ENCODE measurements at places on chromosomes 2 and 18.

GRCh38 chr2:225064362-225064761 is 22.1 kb upstream of the DOCK10 start:
- DNase-seq: no peak

- DNase-seq: no peak
These were observed 4.1 kb downstream of the CCDC195 start for GRCh38 chr2:224711859-224712665.

- no peak for DNase-seq
These were observed 510.1 kb downstream of the DCC start for GRCh38 chr18:52850031-52850560.

DNA sequence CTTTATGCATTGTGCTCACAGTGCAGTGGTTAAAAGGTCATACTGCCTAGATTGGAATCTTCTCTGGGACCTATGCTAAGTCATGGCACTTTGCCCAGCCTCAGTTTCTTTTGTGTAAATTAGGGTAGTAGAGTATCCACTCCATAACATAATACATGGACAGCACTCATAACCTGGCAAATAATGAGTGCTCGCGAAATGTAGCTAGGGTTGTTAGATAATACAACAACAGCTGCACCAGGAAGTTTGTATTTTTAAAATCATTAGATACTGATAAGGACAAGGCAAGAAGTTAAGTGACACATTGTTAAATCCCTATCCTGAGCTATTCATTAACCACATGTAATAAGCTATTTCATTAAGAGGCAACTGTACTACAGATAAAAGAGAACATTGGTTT is 13.8 kb upstream of the PLA2R1 start:
- DNase-seq: no peak

GRCh38 chr2:24181849-24182248 is 7.0 kb downstream of the FAM228A start:
- no peak for DNase-seq

GRCh38 chr2:221293949-221294742 is 278.0 kb downstream of the EPHA4 start:
- DNase-seq: no peak

DNA sequence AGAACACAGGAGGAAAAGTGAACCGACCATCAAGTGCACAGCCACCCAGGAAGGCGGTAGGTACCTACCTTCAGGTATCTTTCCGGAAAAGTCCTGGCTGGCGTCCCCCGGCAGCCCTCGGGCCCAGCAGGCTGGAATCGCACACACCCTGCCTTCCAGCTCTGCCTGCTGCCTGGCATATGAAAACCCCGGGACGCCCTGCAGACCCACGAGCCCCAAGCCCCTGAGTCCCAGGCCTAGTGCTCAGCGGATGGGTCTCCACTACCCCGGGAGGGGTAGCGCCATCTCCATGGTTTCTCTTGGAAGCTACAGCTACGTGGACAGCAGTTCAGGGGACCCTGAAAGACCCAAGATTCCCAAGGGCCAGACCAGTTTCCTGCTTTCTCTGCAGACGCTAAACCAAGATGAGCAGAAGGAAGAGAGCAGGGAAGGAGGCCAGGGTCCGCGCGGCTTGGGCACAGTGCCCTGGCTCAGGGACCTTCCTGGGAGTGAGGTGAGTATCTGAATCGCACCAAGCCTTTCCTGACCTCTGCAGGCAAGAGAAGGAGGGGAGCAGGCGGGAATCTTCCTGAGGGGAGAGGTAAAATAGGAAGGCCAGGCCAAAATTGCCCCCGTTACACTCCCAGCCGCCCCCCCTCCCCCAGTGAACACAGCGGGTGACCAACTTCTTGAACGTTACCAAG is 80.4 kb downstream of the ARHGEF4 start:
- DNase-seq: no peak

- DNase-seq: no peak
These were observed 1.3 kb downstream of the LAPTM4A start for GRCh38 chr2:20050104-20050645.

DNA sequence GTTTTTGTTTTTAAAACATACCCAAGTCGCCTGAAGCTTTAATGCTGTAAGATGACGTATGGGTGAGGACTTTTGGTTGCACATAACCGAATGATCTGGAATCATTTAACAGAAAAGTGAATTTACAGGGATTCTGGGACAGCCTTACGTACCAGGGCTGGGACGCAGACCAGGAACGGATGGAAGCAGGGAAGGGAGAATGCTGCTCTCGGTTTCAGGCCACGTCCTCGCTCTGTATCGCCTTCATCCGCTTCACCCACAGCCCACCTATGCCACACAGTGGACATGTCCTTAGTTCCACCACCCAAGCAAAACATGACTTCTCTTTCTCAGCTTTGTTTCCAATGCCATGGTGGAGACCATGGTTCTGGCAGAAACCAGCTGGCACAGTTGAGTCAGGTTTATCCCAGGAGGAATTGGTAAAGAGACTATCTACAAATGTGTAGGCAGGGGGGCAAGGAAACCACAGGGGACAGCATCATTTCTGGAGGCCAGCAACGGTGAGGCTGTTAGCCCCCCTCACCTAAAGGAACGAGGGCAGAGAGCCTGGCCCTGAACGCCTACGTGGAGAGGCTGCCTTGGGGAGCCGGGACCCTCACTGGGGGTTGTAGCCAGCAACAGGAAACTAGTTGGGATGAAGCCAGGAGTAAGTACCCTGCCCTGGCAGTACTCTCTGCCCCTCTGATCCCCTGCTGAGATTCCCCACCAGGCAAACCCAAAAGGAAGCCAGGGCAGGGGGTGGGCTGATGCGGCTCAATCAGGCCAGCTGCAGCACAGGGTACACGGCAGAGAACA is 132.5 kb downstream of the NDUFA10 start:
- no peak for DNase-seq

DNA sequence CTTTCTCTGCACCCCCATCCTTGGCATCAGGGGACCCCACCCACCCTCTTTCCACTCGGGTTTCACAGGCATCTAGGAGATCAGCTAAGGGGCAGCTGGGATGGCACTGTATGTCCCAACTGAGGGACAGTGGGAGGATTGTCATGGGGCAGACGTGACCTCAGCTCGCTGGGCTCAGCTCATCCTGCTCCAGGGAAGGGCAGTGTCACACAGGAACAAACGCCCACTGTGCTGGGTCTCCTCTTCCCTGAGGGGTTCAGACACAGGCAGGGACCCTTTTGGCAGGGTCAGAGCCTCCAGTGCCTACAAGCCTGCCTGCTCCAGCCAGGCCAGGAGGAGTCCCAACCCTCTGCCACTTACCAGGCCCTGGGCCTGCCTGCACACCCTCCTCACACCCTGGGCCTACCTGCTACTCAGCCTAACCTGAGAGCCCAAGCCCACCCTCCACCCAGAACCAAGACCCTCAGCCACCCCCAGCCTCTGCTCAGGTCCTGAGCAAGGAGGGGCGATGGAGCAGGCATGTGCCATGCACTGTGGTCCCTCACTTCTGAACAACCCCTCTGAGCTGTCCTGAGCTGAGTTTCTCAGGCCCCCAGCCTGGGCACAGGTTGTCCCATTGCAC is 68.2 kb downstream of the HS1BP3 start:
- no peak for DNase-seq

DNA sequence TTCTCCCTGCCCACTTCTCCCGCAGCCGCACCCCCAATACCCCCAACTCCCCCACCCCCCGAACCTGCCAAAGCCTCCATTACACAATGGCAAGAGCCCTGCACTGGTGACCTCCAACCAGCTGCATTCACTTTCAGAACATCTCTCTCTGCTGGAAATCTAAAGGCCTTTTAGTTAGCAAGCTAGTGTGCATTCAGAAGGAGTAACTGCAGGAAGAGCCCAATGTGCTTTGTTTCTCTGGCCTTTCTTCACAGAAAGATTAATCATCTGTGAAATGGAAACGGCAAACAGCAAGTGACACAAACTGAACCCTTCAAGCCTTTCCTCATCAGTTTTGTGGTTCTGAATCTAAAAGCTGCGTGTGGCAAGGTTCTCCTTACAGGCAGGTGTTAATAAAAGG is 124.2 kb downstream of the OLA1 start:
- no peak for DNase-seq

- DNase-seq: no peak
These were observed 462.6 kb upstream of the ZEB2 start for GRCh38 chr2:144982481-144982880.

DNA sequence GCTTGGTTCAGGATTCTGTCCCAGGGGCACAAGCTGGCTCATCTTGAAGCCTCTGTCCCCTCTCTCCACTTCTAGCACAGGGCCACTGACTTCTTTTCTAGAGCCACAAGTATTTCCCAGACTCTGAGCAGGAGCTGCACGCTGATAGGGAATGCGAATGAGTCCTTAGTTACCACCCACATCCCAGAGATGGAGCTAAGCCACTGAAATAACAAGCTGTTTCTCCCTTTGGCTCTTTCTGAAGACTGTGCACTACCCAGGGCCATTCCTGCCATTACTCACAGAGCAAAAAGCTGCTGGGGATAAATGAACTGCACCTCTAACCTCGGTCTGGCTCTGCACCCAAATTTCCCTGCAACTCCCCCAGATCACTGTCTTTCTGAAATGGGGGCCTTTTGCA is 70.6 kb downstream of the TSN start:
- no peak for DNase-seq

DNA sequence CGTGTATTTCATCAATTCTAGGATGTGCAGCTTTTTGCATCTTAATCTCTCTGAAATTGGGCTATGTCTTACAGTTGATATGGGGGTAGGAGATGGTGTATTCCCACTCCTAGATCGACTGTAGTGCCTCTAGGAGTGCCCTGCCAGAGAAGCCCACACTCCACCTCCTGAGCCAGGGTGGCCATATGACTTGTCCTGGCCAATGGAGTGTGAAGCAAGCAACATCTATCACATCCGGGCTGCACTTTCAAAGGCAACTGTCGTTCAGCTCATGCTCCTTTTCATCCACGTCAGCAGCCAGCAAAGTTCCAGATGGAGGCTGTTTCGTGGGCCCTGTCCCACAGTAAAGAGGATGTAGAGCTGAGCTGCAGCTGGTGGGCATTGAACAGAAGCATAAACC is 149.4 kb upstream of the SLC1A4 start:
- no peak for DNase-seq

DNA sequence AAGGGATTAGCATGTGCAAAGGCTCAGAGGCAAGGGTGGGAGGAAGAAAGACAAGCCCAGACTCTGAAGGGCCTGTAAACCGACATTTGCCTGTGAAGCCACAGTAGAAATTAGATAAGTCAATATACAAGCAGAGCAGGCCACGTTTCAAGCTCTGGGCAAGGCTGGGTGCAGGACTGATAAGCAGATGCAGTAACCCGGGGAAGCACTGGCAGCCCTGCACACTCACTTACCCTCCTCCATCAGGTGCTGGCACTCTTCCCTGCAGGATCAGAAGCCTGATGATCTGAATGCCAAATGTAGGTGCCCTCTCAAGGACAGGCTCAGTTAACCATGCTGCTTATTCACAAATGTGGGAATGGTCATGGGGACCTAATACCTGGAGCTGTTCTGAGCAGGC is 46.3 kb upstream of the RAB12 start:
- no peak for DNase-seq

GRCh38 chr2:95366514-95366913 is 36.0 kb upstream of the FAHD2A start:
- no peak for DNase-seq

- no peak for DNase-seq
These were observed 111.1 kb downstream of the PDCL3 start for GRCh38 chr2:100673691-100674485.

DNA sequence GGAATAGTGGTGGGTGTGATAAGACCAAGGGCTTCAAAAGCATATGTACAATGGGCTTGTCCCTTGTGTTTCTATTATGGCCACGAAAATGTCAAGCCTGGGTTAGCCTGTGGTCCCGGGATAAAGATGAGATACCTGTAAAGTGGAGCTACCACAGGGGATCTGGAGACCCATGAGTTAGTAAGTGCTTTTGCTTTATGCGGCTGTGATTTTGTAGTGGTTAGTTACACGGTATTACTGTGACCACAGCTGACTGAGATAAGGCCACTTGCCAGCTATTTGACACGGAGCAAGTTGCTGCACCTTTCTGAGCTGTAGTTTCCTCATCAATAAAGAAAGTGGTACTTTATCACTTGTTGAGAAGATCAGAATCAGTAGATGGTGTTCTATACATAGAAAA is 99.3 kb downstream of the PRELID3A start:
- DNase-seq: no peak

GRCh38 chr2:209331291-209331844 is 92.5 kb upstream of the MAP2 start:
- no peak for DNase-seq

DNA sequence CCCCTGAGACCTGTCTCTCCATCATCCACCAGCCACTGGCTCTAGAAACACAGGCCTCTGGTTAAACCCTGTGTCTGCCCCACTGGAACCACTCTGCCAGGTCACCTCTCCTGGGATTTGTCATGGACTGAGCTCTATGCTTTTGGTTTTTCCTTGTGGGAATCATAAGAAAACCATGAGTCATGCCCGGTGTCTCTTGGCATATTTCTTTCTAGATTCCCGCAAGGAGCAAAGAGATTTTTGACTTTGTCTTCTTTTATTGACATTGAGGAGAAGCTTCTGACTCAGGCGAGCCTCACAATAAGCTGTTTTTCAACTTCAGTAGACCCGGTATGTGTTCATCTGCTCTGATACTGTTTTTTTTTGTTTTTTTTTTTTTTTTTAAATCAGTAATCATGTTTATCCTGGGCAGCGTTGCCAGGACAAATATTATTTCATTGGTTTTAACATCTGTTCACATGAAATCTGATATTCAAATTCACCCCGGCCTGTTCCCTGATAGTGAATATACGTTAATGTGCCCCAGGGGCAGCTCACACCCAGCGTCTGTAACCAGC is 207.1 kb downstream of the ACKR3 start:
- DNase-seq: no peak

GRCh38 chr2:10267036-10267435 is 35.7 kb upstream of the HPCAL1 start:
- no peak for DNase-seq

DNA sequence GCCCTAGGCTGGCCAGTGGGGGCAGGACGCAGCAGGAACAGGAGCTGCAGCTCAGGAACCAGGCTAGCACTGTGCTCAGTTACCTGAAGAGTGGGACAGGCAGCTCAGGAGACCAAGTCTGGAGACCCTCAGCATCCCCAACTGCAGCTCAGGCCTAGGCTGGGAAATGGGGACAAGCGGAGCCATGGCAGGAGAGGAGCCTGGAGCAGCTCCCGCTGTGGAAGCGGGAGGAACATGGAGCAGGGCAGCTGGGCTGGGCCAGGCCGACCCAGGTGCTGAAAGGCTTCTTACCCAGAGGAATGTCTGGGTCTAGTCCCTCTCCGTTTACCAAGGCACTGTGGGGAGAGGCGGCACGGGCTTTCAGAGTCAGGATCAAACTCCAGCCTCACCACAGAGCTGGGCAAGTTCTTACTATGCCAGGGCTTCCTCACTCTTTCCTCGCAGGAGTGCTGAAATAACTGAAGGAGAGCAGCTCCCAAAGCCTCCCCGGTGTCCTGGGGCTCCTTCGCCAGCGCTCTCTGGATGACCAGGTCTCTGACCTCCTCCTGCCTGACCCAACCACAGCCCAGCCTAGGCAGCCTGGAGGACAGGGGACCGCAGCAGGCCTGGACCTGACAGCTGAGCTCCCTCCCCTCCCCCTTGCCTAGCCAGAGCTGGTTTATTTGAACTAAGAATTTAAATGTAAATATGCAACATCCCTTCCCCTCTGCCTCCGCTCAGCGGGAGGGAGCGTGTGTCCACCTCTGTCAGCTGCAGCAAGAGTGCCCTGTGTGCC is 247.8 kb upstream of the SIX2 start:
- no peak for DNase-seq

Measured in stimulated activated CD4-positive, alpha-beta T cell treated with anti-CD3 and anti-CD28 coated beads, Interleukin-1b, Interleukin-23, amount 100 ng/mL, for 24 hours (primary cell).